GM23338 (cell line): ENCODE measurements at places on chromosomes 6 and 20. TPM values are rescaled to one million over a fixed set of nuclear protein-coding genes. Genes with fewer than 3 reads are reported as not detected.

- DNase-seq: no peak
- no peaks in the 10 kb centered on the region for H3K36me3 ChIP-seq
- H3K4me3 ChIP-seq: no peak overlapping the region
Measured at GRCh38 chr20:37821696-37822095, 81.2 kb upstream of the VSTM2L start.

DNA sequence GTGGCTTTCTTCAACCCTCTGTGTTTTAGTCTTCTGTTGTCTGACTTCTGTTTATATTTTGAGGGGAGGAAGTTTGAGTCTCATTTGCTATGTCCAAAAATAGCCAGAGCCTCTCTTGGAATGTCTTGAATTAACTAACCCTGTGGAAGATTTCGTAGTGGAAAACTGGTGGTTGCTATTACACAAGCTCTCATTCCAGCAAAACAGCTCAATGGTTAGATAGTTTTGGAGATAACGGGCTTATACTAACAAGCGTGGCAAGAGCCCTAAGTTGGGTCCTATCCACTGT is 1.6 kb downstream of the CCN2 start:
- H3K4me1 ChIP-seq: peaks cover 43% of the 10 kb centered on the region
- no peaks in the 10 kb centered on the region for H3K27me3 ChIP-seq
- H3K27ac ChIP-seq: no peak overlapping the region
- H3K4me3 ChIP-seq: peak overlapping the region; percentile 61

SDCBP2 gene
- total RNA-seq: 4.6 and 5.3 TPM in 2 replicates

GSTA3 gene
- total RNA-seq: not detected in 2 replicates

CRISP3 gene
- not detected in 2 replicates for total RNA-seq

- H3K36me3 ChIP-seq: no peaks in the 10 kb centered on the region
- peak overlapping the region; percentile 79 for H3K4me3 ChIP-seq
- no peak for DNase-seq
- H3K27me3 ChIP-seq: peaks cover 24% of the 10 kb centered on the region
- H3K4me1 ChIP-seq: peaks cover 13% of the 10 kb centered on the region
Measured at GRCh38 chr20:4150070-4150441, 134.7 kb upstream of the RNF24 start.

FGD2 gene
- total RNA-seq: 0.14 and 0.35 TPM in 2 replicates

SLC13A3 gene
- total RNA-seq: 8.6 and 9.3 TPM in 2 replicates

GRCh38 chr6:17415321-17415720 is 21.9 kb downstream of the CAP2 start:
- no peak overlapping the region for H3K4me3 ChIP-seq
- no peak overlapping the region for H3K27ac ChIP-seq
- H3K36me3 ChIP-seq: no peaks in the 10 kb centered on the region
- no peaks in the 10 kb centered on the region for H3K27me3 ChIP-seq
- DNase-seq: no peak
